ENCODE measurements at places on chromosomes 6 and 20.
A peak's percentile ranks its signal among the peaks of the same experiment; 100 is the strongest.

DNA sequence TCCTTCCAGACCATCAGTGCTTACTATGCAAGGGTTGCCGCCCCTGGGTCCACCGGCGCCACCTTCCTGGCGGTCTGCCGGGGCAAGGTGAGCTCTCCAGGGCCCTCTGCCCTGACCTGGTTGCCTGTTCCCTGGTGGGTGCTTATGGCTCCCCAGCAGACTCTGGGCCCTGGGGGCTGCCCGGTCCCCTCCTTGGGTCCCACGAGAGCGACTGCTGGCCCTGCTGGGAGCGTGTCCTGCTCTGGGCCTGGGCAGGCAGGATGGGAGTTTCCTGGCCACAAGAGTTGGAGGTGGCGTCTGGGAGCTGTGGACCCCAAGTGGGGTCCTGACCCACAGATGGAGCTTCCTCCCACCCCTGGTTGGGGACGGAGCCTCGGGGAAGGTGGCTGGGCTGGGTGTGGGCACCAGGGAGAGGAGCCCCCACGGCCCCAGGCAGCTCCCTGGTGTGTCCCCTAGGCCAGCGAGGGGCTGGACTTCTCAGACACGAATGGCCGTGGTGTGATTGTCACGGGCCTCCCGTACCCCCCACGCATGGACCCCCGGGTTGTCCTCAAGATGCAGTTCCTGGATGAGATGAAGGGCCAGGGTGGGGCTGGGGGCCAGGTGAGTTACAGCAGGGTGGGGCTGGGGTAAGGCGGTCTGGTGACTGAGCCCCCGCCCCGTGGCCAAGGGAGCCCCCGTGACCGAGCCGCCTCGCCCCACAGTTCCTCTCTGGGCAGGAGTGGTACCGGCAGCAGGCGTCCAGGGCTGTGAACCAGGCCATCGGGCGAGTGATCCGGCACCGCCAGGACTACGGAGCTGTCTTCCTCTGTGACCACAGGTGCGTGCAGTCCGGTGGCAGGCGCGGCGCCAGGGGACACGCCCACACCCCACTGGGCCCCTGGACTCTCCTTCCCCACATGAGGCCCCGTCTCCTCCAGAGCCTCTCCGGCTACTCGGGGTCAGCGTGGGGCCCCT is 7.1 kb upstream of the TNFRSF6B start:
- DNase-seq, result no peak

DNA sequence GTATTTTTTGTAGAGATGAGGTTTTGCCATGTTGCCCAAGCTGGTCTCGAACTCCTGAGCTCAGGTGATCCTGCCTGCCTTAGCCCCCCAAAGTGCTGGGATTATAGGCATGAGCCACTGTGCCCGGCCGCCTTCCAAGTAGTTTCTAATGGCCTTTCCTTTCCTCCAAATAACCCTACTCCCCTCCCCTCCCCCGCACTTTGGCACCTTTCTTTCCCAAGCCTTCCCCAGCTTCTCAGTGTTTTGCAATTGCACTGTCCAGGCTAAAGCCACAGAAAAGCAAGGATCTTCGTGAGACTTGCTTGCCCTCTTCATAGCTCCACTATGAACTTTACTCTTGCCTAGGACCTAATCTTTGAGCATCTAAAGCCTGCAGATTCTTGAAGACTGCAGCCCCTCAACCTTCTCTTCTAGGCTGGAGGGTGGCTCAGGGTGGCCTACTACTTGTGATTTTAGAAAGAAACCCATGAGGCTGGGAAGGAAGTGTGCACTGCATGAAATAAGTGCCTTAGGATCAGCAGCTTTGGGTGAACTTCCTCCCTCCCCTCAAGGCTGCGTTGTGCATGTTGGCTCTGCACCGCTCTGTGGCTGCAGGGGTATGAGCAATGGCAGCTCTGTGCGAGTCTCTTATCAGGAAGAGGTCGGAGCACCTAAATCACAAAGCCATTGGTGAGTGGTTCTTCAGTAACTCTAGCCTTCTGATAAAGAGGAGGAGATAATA is 152.4 kb upstream of the SNX9 start:
- no peak for DNase-seq

GRCh38 chr20:39661833-39662232 is 699.7 kb downstream of the DHX35 start:
- DNase-seq, result no peak

DNA sequence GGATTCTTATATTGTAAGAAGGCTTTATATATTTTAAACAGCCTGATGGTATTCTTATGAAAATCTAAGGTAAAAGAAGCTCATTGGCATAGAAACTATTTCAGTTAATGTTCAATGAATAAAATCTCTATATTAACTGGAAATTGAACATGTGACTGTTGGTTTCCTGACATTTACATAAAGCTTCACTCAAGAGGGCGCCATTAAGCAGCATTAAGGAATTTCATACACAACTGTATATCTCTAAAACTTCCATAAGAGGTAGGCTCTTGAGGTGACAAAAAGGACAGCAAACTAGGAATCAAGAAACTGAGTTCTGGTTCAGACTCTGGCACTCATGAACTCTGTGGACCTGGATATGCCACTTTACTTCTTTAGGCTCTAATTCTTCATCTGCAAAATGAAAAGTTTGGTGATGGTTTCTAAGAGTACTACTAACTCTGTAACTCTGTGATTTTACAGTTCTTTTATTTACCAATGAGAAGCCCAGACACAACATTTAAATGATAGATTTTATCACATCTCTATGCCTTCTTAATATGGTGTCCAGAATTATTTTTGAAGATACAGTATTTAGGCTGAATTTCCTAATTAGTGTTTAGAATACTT is 147.5 kb downstream of the FLRT3 start:
- DNase-seq, result no peak

- DNase-seq, result peak; percentile 37
Measured at GRCh38 chr6:26021001-26021349, 58.4 kb downstream of the TRIM38 start.

- DNase-seq, result no peak
Measured at GRCh38 chr20:63282946-63283345, 10.0 kb upstream of the COL20A1 start.

DNA sequence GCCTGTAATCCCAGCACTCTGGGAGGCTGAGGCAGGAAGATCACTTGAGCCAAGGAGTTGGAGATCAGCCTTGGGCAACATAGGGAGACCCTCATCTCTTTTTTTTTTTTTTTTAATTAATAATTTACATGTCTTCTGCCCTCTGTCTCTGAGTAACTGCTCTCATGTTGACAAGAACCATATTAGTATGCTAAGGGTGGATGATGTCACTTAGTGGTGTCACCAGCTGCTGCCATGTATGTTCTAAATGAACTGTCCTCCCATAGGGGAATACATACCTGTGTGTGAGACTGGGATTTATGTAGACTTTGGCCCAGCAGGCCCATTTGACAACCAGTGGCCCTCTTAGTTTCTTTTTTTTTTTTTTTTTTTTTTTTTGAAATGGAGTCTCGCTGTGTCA is 65.6 kb downstream of the SCAND1 start:
- DNase-seq, result no peak

DNA sequence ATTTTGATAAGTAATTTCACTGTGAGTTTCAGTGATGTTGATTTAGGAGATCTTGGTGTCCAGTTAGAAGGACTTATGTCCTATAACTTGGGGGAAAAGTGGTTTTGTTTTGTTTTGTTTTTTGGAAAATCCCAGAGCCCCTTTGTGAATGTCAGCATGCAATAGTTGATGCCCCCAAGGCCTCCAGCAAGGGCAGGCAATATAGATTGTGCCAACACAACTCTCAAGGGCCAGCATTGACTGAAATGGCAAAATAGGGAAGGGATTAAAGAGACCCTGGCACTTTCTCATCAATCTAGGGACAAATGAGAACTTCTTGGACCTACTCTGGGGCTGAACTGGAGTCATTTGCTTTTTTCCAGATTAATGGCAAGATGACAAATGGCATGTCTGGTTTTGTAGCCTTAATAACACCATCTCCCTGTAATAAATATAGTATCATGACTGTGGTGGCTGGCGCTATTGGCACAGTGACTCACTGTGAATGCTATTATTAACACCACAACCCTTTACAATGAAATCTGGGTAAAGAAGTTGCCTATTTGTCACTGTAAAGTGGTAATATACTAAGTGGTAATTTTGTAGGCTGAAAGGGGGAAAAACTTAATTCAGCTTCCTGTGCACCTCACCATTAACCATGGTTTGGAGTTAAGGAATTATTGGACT is 51.8 kb downstream of the ABRACL start:
- DNase-seq, result no peak

GRCh38 chr6:109870089-109870410 is 108.1 kb upstream of the GPR6 start:
- DNase-seq, result no peak

DNA sequence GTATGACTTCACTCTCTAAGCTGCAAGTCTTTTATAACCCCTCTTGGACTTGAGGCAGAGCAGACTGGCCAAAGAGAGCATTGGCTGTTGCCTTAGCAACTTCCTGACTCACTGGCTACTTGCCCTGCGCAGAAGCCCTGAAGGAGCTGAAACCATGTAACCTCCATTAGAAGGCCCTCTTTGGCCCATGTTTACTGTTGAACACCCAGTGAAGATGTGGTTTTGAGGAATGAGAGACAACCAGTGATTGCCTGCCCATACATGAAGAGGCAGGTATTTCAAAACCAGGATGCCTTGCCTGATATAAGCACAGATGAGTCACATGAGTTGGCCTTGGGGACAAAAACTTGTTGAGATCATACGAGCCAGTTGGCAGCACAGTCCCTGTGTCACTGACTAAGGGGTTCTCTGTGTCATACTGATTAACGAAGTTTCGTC is 182.5 kb downstream of the EDN1 start:
- DNase-seq, result no peak

GRCh38 chr6:3205913-3206312 is 21.5 kb downstream of the TUBB2B start:
- DNase-seq, result no peak

DNA sequence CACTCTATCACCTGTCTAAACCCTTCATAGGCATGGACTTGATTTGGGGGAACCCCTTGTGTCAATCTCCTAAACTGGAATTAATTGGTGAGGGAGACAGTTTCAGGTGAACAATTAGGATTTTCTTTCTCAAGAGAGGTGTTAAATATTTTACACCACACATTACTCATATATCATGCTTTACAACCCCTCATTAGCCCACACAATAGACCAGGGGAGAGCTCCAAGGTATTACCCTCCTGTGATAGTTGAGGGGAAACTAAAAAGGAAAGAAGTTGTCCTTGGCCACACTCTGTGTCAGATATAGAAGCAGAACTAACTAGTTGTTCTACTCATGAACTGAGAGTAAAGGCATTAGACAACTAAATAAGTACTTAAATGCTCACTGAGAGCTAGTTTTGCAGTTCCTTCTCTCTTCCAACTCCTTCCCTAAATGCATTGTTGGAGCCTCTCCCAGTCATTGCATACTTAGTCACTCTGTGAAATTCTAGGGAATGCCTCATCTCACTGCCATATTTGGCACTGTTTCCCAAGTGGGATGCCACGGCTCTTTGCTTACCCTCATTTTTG is 183.7 kb upstream of the CEP162 start:
- DNase-seq, result no peak

GRCh38 chr20:38242848-38243708 is 17.5 kb downstream of the KIAA1755 start:
- DNase-seq, result no peak

DNA sequence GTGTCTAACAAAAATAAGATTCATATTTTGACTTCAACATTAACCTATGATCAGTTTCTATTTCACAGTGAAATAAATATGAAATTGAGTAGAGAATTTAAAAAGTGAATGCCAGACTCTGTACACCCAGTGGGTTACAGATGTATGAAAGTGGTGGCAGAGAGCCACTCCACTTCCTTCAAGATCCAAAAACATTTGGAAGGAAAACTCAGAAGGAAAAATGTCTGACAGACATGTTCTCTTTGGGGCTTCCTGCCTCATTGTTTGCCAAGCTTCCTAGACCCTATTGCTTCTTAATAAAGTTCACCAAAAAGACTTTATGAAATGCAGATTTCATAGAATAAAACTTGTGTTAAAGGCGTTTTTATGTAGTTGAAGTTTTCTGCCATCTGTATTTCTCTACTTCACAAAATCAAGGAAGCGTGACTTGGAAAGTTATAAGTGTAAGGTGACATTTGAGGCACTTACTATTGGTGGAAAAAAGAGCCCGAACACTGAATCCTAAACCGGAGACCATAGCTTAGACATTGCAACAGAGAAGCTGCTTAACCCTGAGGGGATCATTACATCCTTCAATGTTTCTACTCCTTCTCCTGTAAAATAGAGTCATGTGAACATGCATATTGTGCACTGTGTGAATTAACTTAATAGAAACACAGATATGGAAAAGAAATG is 12.8 kb downstream of the HMGCLL1 start:
- no peak for DNase-seq

GRCh38 chr20:36582821-36583220 is 9.4 kb downstream of the TGIF2 start:
- DNase-seq, result no peak
